ENCODE measurements at places on chromosomes 13 and 19.

DNA sequence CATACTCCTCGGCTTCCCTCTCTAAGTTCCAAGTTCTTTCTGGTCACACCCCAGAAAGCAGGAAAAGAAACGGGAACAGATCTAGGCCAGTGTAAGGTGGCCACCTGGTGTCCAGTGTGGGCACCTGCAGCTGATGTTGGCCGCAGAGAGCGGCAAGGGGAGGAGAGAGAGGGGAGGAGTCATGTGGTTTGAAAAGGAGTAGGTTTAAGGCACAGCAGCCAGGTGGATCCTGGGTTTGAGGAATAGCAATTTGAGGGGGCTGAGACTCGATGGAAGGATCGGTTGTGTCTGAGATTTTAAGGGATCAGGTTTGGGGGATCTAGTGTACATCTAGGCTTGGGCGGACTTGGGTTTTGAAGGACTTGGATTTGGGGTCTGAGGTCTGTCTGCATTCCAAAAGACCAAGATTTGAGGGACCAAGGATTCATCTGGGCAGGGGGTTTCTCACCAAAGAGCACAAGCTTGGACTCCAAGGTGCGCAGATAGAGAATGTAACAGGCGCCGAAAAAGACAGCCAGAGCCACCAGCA lies 1.2 kb downstream of the RABAC1 start:
- DNase-seq: peak; percentile 80

DNA sequence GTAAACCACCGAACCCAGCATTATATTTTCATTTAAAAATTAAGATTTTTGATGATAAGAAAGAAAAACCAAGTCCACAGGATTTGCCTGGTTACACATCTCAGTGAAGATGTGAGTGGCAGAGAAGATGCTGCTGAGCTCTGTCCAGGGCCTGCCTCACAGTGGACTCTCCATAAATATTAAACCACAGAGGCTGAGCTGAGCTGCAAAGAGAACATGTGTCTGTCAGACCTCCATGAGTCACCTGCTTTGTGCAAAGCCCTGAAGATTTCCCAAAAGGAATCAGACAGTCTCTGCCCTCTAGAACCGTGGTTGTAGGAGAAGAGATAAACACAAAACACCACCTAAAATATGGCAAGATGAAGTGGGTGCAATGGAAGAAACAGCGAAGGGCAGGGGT lies 127.2 kb upstream of the TSC22D1 start:
- DNase-seq: no peak

- DNase-seq: no peak
Measured at GRCh38 chr13:21053231-21053630, 8.2 kb downstream of the LATS2 start.

- DNase-seq: no peak
Measured at GRCh38 chr13:110027470-110028240, 241.3 kb upstream of the IRS2 start.

GRCh38 chr13:99984461-99985240 lies 3.1 kb downstream of the ZIC2 start:
- DNase-seq: no peak

DNA sequence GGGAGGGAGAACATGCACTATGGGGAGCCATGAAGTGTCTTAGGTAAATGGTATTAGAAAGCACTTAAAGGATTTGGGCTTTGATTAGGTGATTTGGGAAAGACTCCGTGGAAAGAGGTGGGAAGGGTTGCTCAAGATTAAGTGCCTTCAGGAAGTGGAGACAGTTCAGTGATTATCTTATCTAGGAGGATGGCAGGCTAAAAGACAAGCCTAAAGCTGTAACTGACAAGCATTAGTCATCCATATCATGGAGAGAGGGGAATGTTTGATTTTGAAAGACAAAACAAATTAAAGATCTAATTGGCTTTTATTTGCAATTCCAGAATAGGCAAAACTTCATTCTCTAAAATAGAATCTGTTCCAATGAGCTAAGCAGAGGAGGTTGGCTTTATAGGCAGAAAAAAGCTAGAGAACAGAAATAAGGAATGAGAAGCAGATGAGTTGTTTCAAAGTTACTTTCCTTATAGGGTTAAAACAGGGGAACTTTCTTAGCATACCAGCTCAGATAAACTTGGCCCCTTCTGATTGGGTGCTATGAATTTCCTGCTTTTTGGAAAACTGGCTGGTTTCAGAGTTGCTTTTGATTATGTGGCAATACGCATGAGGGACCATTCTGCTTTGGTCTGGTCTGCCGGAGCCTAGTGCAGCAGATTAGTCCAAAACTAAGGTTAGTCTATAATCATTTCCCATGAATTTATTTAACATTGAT lies 1.8 kb upstream of the DIAPH3 start:
- no peak for DNase-seq

- DNase-seq: no peak
Measured at GRCh38 chr13:99192480-99192879, 8.2 kb upstream of the UBAC2 start.

DNA sequence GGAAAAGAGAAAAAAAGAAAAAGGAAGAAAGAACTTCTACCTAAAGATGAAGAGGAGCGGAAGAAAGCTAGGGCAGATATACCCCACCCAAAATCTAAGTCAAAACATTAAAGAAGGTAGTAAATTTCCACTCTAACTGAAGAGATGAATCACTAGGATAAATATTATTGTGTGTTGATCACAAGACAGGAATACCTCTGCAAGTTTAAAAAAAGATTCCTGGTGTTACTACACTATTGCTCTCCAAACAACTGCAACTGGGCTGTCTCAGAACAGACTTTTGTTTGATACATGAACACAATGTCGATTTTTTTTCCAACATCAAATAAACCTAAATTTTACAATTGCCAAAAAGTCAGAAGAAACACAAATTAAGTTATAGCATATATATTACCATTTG lies 6.8 kb downstream of the HSPH1 start:
- DNase-seq: no peak

DNA sequence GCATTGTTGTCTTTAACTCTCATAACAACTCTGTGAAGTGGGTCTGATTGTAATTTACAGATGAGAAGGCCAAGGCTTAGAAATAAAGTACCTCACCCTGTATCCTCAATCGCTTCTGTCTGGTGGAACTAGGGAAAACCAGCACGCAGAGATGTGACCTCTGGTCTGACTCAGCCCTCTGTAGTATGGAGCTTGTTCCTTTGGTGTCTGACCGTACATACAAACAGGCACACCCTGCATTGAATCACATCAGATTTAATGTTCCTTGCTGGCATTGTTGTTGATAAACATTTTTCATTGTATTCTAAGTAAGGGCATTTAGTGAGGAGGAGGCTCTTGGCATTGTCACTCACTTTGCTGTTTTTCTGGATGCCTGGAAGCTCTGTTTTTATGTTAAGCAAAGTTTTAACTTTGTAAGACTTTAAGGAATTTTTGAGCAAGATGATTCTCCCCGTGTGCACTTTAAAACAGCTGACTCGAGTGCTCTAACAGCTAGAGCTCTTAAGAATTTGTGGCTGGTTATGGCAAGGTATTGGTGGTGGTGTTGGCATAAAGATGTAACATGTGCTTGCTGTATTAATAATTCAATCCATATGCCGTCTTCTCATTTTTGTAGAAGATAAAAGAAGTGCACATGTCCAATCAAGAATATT lies 89.0 kb upstream of the SPATA13 start:
- no peak for DNase-seq

DNA sequence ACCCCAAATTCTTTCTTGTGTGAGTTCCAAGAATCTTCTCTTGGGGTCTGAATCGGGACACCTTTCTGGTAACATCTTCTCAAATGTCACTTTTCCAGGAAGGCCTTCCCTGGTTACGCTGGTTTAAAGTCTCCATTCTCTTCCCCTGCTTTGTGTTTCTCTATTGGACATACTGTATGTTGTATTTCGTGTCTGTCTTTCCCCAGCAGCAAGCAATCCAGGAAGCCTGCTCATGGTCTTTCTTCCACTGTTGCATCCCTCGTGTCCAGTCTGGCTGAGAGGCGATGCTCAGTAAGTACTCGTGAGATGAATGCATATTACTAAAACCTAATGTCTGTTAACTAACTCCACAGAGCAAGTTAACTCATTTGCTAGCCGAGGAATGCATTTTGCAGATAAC lies 43.7 kb downstream of the RFXAP start:
- no peak for DNase-seq

DNA sequence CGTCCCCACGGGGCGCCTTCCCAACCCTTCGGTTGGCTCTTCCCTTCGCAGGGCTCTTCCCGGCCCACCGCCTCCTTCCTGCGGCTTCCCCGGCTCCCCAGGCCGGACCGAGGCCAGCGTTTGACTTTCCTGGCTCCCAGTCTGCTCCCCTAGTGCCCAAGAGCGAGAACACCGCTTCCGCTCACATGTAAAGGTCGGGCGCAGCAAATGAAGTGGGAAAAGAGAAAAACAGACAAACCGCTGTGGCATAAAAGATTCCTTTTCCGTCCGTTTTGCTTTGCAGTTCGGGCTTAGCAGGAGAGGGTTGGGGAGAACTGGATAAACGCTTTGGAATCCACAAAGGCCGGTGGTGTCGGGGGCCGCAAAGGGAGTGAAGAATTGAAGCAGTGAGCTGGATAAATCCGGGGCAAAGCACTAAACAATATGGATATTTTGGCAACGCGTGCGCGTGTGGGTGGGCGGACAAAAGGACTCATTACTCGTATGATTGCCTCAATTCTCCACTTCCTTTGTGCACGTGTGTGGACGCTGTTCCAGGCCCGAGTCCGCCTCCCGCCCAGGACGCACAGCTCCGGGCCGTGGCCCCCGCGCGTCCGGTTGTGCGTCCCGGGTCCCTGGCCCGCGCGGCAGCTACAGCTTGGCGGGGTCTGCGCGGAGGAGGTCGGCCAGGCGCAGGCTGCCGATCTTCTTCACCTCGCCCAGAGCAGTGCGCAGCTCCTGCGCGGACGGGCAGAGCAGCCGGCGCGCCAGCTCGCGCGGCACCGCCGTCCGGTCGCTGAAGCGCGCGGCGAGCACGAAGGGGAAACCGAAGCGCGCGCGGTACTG lies 8.6 kb upstream of the CDX2 start:
- DNase-seq: no peak

Measured in HEK293T (cell line).